ENCODE measurements at places on chromosomes 5 and 9. TPM values are rescaled to one million over a fixed set of nuclear protein-coding genes. Genes with fewer than 3 reads are reported as not detected.

The BTNL8 gene
- total RNA-seq, result 0.75 TPM

DNA sequence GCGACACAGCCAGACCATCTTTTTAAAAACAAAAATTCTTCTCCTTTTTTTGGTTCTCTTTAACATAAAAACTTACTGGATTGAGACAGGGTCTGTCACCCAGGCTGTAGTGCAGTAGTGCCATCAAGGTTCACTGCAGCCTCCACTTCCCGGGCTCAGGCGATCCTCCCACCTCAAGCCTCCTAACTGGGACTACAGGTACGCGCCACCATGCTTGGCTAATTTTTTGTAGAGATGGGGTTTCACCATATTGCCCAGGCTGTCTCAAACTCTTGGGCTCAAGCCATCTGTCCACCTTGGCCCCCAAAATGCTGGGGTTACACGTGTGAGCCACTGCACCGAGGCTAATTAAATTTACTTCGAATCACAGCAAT, 13.8 kb downstream of the HNRNPK start:
- no peak overlapping the region for H3K4me3 ChIP-seq
- no peaks in the 10 kb centered on the region for H3K4me1 ChIP-seq
- peaks cover 46% of the 10 kb centered on the region for H3K36me3 ChIP-seq
- DNase-seq, result no peak

GRCh38 chr5:151674626-151675610, 11.8 kb downstream of the SPARC start:
- H3K27me3 ChIP-seq, result no peaks in the 10 kb centered on the region
- H3K36me3 ChIP-seq, result no peaks in the 10 kb centered on the region
- H3K27ac ChIP-seq, result no peak overlapping the region
- no peak overlapping the region for H3K4me3 ChIP-seq

DNA sequence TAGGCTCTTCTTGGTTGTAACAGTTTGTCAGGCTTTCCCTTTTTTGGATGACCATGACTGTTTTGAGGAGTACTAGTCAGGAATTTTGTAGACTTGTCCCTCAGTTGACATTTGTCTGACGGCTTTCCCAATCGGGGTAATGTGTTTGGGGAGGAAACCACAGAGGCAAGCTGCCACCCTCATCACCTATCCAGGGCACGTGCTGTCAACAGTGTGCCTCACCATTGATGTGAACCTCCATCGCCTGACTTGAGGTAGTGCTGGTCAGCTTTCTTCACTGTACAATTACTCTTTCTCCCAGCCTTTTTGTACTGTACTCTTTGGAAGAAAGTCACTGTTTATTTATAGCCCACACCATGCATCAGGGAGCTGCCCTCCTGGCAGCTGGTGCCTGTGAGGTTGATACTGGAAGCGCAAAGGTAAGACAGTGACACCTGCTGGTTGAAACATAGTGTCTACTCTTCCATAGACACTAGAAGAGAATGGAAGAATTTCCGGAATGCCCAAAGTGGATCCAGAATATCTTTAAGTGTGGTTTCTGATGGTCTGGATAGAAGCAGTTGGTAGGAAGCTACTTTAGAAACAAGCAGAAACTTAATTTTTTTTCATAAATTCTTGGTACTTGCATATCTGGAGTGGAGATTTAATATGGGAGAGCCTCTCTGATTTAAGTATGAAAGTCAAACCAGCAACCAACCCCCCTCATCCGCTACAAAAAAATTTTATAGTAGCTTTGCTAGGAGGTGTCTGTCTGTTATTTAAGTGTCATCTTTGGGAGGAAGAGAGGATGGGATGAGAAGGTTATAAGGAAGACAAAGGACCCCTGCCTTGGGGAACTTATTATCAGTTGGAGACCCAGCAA, 69.3 kb downstream of the SNX30 start:
- DNase-seq, result no peak
- no peak overlapping the region for H3K4me3 ChIP-seq
- peaks cover 4% of the 10 kb centered on the region for H3K36me3 ChIP-seq
- no peaks in the 10 kb centered on the region for H3K4me1 ChIP-seq
- no peak overlapping the region for H3K27ac ChIP-seq

DNA sequence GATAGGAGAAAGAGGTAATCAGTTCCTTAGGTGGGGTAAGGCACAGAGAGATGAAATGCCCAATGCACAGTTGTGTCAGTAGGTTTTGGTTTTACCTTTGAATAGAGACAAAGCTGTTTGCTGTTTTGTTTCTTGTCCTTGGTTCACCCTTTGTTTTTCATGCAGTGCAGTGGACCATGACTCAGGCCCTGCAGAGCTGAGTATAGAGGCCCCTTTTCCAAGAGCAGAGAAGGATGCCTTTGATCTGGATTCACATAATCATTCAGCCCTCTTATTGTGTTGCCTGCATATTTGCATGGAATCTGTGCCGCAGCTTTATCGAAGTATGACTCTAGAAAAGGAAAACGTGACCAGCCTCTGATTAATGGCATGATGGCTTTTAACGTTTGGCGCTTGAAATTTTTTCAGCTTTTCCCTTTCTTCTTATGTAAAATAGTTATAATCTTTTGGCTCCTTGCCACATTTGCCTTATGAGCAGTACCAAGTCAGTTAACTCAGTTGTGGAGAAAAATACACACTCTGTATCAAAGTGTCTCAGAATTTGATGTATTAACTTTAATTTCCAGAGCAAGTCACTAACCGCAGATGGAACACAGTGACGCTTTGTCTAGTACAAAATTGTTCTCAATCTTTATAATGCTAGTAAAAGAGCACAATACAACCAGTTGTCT, 197.6 kb downstream of the KDM4C start:
- H3K27ac ChIP-seq, result no peak overlapping the region
- H3K4me3 ChIP-seq, result no peak overlapping the region
- no peaks in the 10 kb centered on the region for H3K4me1 ChIP-seq
- no peaks in the 10 kb centered on the region for H3K36me3 ChIP-seq
- H3K27me3 ChIP-seq, result no peaks in the 10 kb centered on the region
- no peak for DNase-seq

The SPINK4 gene
- total RNA-seq, result not detected

The IL31RA gene
- not detected for total RNA-seq

GRCh38 chr5:28009576-28009975, 971.2 kb upstream of the CDH9 start:
- no peak for DNase-seq
- no peak overlapping the region for H3K4me3 ChIP-seq
- H3K27me3 ChIP-seq, result no peaks in the 10 kb centered on the region
- no peak overlapping the region for H3K27ac ChIP-seq
- no peaks in the 10 kb centered on the region for H3K4me1 ChIP-seq

DNA sequence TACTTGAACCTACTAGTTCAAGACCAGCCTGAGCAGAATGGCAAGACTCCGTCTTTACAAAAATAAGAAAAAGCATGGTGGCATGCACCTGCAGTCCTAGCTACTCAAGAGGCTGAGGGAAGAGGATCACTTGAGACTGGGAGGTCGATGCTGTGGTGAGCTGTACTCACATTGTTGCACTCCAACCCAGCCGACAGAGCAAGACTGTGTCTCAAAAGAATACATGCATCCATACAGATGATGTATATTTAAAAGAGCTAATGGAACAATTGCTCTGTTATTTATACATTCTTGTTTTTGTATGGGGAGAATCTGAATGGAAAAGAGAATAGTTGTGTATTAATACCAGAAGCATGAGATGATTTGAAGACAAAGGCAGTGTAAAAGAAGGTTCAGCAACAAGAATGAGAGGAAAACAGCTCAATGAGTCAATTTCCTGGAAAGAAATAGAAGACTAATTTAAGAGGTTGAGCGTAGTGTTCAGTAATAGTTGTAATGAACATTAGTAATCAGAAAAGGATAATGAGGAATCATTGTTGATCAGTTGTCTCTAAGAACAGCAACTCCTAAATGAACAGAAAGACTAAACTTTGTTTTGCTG, 1.9 kb upstream of the LRRC70 start:
- no peak overlapping the region for H3K4me3 ChIP-seq
- DNase-seq, result no peak
- no peaks in the 10 kb centered on the region for H3K36me3 ChIP-seq
- no peak overlapping the region for H3K27ac ChIP-seq

DNA sequence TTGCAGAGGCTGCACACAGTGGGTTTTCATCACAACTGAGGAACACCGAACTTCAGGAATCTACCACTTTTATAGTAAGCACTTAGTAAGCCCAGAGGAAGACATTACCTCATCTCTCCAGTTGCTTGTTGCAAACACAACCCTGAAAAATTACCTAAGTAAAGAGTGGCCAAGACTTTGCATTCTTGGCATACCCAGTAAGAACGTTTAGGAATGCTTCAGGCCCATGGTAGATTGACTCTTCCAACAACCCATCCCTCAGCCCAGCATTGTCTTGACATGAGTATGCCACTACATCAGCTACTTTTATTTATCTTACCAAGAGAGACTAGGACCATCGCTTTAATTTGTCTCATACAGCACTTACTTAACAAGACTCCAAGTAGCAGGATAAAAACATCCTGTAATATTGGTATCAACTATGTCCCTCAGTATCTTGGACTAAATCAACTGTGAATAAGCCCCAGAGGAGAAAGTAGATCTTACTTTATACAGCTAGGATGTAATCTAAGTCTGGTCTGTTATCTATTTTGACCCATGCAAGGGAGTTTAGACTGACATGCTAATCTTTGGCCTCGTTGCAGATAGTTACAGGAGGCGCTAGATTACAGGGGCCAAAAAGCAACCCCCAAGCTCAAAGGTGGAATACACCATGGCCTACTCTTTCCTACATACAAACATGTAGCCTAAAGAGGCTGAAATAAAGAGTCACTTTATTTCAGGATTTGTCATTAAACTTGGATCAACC, 114.9 kb downstream of the INVS start:
- no peaks in the 10 kb centered on the region for H3K36me3 ChIP-seq
- no peak overlapping the region for H3K4me3 ChIP-seq
- DNase-seq, result no peak
- no peaks in the 10 kb centered on the region for H3K27me3 ChIP-seq

The GM2A gene
- total RNA-seq, result 9.6 TPM

The CSF2 gene
- total RNA-seq, result 0.65 TPM

- H3K36me3 ChIP-seq, result no peaks in the 10 kb centered on the region
- H3K27ac ChIP-seq, result no peak overlapping the region
- no peaks in the 10 kb centered on the region for H3K4me1 ChIP-seq
- no peak overlapping the region for H3K4me3 ChIP-seq
Observed at GRCh38 chr5:96338624-96339415, 94.2 kb downstream of the PCSK1 start.

DNA sequence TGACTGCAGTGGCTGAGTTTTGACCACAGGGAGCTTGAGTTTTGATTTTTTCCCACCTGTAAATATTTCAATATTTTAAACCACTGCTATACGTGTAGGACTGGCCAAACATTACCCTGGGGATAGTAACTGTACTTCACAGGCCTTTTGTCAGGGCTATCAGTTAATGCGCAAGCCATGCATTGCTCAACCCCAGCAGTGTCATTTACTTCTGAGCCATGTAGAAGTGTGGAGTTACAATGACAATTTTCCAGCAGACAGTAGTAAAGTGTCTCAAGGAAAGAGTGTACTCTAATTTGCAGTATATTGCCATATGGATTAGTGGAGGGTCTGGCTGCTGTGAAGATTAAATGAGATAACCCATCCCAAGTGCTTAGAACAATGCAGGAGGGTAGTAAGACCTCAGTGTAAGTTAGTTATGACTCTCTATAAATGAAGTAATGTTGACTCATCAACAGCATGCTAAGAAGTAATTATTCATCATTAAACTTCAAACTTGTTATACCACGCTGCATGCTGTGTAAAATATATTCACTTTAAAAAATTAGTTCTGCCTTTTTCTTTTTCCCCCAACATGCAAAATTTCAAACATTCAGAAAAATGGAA, 489.2 kb downstream of the KDM4C start:
- no peak overlapping the region for H3K4me3 ChIP-seq
- no peaks in the 10 kb centered on the region for H3K27me3 ChIP-seq
- no peak for DNase-seq
- H3K4me1 ChIP-seq, result no peaks in the 10 kb centered on the region
- no peak overlapping the region for H3K27ac ChIP-seq

DNA sequence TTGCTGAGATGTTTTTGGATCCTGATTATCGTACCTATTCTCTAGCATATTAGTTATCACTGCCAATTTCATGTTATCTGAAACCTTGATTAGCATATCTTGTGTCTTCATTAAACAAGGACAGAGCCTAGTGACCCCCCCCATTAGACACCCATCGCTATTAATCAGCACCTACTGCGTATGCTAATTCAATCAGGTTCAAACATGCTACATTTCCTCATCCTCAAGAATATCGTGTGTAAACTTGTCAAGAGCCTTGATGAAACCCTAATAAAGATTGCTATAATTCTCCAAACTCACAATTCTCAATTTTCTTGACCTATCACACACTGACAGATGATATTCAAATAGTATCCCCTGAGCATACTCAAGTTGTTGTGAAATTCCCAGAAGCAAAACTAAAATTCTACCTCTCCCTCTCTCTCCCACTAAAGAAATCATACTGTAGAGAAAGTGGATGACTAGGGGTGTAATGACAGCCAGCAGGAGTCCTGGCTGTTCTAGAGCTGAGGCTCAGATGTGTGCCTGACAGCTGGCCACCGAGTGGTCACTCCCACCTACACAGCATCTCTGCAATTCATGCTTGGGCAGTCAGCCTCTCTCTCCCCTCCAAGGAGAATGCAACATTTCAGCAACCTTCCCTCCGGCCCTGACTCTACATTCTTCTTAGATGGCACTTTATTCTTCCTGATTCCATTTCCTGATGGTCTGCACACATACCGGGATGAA, 9.2 kb upstream of the ZNF354A start:
- H3K4me3 ChIP-seq, result no peak overlapping the region
- H3K36me3 ChIP-seq, result no peaks in the 10 kb centered on the region
- no peaks in the 10 kb centered on the region for H3K27me3 ChIP-seq
- no peak for DNase-seq
- H3K4me1 ChIP-seq, result no peaks in the 10 kb centered on the region
- no peak overlapping the region for H3K27ac ChIP-seq

DNA sequence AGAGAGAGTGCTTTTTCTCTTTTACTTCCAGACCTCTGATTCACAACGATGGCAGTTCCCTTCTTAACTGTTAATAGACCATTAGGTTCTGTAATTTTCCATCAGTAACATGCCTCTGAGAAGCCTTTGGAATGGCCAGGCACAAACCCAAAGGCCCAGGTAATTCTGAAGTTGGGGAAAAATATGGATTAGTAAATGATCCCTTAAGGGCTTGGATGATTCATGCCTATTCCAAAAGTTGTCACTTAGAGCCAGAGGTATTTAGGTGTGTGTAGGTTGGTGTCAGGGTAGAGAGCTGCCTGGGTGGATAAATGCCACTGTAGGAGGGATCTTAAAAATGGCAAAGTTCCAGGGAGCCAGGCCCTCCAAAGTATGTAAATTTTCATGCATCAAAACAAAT, 228.8 kb downstream of the PLK2 start:
- no peaks in the 10 kb centered on the region for H3K4me1 ChIP-seq
- H3K27ac ChIP-seq, result no peak overlapping the region
- no peaks in the 10 kb centered on the region for H3K27me3 ChIP-seq
- no peaks in the 10 kb centered on the region for H3K36me3 ChIP-seq
- no peak for DNase-seq
